ENCODE measurements at places on chromosomes 3 and 15.

DNA sequence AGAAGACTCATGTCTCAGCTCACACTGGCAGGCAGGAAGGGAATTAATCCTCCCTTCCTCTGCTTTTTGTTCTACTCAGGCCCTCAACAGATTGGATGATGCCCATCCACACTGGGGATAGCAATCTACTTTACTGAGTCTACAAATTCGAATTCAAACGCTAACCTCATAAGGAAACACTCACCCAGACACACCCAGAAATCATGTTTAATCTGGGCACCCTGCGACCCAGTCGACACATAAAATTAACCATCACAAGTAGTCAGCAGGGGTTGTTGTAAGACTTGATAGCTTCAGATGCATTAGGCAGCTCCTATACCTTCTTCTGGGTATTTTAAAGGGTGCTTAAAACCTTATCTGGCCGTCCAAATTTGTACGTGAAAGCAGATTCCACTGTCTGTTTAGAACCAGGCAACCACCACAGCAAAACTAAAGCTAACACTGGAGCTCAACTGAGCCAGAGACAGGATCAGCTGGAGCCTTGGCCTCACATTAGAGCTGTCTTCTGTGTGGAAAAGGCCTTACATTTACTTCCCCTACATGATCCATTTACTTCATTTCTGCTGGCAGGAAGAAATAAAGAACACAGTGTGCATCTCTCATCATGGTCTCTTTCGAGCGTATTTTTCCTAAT, 407.3 kb upstream of the PPP2R3A start:
- no peak for DNase-seq

DNA sequence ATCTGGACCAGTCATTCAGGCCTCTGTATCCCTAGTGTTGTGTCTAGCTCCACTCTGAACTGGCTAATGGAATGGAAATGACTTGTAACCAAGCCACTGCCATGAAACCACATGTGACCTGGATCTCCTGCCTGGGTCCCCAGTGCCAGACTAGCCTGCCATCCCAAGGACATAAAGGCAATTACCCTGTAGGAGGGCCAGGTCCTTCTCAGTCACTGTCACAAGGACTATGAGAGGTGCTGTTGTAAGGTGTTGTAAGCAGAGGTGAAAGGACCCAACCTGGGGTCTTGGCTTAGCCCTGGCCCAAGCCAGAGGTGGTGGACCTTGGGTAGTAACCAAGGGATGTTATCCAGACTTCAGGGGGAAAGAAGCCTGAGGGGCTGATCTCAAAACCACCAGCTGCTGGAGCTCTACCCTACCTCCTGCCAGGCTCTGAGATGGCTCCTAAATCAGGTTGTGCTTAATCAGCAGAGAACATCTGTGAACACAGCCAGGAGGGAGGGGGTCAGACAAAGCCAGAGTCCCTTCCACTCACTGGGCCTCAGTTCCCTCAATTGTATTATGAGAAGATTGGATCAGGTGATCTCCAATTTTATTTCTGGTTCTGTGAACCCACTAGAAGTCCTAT, 15.7 kb upstream of the KLHL24 start:
- no peak for DNase-seq

DNA sequence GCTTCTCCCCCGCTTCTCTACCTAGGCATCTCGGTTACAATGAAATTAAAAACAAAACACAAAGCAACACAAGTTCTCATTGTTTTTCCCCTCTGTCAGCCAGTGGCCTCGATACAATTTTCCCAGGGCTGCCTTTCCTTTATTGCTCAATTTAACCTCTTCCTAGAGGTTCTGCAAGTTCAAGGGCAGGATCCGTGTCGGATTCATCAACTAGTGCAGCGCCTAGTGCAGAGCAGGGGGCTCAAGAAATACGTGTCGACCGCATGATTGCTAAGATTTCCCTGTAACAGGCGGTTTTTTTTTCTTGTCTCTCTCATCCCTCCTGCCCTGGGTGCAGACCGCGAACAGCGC, 1.4 kb upstream of the BHLHE40 start:
- DNase-seq, result no peak

DNA sequence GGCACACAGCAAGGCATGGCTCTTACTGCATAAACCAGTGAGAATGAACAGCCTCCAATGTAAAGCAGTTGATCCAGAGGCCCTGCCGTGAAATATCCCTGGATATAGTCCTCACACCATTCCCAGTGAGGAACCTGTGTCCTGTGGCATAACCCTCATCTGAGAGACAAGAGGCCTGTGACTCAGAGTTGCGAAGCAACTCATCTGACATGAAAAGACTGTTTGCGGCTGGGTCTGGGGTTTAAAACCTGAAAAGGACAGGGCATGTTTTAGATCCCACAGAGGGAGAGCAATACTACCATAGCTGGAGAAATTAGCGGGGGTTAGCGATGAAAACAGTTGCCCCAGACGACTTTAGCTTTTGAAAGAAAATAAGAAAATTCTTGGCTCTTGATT, 165.3 kb upstream of the BHLHE40 start:
- DNase-seq, result no peak

DNA sequence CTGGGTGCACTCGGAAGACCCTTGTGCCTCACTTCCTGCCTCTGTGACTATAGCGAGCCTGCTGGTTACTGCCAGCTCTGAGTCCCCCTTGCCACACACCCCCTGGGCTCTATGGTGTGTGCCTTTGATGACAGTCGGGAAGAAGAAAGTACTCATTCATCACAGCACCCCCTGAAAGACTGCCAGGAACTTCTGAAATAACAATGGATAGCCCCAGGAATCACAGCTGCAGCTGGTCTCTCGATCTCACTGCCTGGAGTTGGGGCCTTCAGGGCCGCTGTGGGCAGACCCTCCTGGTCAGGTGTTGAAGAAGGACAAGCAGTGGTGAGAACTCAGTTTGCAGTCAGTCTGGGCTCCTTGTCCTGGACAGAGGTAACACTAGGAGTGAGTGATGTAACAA, 9.8 kb upstream of the RPP14 start:
- no peak for DNase-seq

- peak; percentile 18 for DNase-seq
Observed at GRCh38 chr3:73215281-73215680, 153.8 kb downstream of the EBLN2 start.

DNA sequence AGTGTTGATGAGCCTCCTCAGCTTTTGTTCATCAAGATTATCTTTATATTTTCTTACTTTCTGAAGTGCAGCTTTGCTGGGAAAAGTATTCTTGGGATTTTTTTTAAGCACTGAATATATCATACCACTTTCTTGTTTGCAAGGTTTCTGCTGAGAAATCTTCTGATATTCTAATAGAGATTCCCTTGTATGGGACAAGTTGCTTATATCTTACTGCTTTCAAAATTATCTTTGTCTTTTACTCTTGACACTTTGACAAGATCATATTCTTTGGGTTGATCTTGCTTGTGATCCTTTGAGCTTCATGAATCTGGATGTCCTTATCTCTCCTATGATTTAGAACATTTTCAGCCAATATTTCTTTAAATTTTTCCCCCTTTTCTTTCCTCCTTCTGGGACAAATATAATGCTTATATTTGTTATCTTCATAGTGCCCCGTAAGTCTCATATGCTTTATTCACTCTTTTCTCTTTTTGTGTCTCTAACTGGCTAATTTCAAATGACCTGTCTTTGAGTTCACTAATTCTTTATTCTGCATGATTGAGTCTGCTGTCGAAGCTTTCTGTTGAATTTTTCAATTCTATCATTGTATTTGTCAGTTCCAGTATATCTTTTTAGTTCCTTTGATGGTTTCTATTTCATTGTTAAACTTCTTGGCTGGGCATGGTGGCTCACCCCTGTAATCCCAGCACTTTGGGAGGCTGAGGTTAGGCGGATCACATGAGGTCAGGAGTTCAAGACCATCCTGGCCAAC, 211.4 kb upstream of the MANF start:
- DNase-seq, result no peak

DNA sequence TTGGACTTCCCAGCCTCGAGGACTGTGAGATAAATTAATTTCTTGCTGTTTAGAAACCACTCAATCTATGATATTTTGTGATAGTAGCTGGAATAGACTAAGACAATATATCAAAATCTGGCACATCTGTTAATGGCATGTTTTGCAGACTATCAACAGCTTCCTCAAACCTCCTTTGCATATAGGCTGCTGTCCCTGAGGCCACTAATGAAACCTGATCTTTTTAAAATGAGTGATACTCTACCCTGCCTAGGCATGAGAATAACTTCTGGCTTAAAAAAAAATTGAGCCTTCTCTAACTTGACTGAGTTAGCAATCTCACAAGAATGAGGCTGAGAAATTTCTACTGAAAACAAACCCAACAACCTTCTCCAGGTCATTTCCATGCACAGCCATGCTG, 176.0 kb upstream of the CRBN start:
- DNase-seq, result no peak

- DNase-seq, result no peak
Observed at GRCh38 chr3:14440531-14441239, 38.3 kb downstream of the SLC6A6 start.

DNA sequence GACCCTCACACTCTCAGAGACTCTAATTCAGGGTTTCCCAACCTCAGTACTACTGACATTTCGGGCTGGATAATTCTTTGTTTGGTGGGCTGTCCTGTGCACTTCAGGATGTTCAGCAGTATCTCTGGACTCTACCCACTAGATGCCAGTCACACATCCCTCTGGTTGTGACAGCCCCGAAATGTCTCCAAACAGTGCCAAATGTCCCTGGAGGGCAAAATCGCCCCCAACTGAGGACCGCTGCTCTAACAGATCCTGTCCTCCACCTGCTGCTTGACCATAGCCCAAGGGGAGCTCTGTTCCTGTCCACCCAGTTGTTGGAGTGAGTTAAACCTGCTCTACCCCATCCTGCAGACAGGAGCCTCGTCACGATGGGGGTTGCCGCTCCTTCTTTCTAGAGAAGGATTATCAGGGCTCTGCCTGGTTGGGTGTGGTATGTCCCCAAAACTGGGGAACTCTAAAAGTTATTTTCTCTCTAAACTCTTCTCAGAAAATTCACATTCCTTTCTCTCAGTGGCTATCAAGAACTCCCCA, 85.6 kb upstream of the PSMD6 start:
- DNase-seq, result no peak

DNA sequence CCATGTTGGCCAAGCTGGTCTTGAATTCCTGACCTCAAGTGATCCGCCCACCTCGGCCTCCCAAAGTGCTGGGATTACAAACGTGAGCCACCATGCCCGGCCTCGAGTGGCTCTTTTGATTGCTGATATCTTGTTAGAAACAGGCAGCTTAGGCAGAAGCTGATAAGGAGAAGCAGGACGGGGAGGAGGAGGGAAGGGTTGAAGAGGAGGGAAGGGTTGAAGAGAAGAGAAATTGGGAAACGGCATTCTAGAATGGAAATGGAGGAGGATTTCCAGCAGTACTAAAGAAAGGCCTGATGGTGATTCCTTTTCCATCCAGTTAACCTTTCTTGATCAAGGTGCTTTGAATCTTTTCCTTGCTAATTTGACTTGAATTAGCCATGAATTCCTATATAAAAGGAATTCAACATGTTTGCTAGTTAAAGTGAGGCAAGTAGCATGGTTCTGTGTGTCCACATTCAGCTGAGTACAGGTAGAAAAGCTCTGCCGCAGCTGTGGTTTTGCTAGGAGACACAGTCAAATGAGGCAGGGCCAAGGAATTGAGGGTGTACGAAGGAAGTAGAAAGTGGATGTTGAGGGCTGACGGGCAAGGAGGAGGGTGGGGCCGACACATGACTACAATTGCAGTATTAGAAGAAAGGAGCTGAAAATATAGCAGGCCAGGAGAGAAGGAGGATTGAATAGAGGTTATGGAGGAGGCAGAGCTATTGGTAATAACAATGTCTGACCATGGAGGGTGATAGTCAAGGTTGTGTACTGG, 27.2 kb upstream of the ATP1B3 start:
- no peak for DNase-seq

DNA sequence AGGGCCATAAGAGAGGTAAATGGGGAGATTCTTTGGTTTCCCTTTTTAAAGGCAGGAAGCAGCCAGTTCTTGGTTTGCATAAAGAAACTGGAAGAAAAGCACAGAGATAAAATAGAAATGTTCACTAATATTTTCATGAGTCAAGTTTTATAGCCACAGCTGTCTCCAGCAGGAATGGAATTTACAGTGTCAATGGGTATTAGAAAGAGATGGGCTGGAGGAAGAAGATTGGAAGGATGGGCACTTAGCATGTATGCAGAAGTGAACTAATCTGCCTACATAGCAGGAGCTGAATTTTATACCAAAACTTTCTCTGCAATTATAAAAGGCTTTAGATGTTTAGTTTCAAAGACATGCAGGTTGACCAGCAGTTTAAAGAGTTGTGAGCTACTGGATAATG, 521.9 kb upstream of the GOLIM4 start:
- DNase-seq, result no peak

GRCh38 chr3:128426128-128426921, 40.4 kb downstream of the DNAJB8 start:
- DNase-seq, result no peak

DNA sequence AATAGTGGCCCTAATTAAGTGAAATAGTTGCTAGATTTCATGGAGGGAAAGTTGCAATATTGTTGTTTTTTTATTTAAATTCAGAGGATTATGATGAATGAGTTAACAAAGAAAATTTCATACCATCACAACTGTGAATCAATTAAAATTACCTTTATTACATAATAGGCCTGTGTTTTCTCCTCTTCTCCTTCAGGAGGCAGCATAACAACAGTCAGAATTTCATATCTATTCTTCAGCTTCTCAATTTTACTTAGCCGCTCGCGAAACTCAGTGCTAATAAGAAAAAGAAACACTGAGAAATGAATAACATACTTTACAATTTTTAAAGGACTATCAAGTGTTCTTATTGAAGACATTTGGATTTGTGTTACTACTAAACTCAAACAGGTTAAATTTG, 29.4 kb downstream of the TTC14 start:
- DNase-seq, result no peak

- DNase-seq, result no peak
Observed at GRCh38 chr15:78088773-78089080, 3.6 kb upstream of the SH2D7 start.

DNA sequence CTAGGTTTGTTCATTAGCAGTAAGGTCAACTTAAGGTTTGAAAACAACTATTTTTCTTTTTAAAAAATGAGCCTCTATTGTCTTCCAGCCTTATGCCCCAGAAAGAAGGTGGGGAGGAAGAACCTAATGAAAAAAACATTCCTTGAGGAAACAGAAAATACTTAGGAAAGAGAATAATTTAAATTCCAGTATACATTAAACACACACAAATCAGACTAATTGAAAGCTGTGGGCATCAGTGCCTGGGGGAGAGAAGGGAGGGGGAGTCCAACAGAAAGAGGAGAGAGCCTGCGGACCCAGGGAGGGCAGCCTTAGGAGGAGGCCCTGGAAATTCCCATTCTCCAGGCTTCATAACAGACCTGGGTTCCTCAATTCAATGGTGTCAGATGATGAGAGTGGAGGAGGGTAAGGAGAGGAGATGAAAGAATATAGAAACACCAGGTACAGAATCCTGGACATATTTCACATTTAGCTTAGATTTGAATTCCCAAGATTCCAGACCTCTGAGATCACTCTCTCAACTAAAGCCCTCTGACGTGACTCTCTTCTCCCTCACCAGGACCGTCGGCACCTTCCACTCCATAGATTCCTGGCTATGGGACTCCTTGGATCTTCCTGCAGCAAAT, 320.5 kb upstream of the UMPS start:
- DNase-seq, result peak; percentile 41
